Retina (tissue), 1 donor: ENCODE measurements at places on chromosomes 11 and 22.

GRCh38 chr22:46542011-46542985, 4.9 kb upstream of the CELSR1 start:
- peak; percentile 89 for DNase-seq

- DNase-seq, result peak; percentile 42
Observed at GRCh38 chr22:25966448-25966913, 202.8 kb upstream of the SEZ6L start.

DNA sequence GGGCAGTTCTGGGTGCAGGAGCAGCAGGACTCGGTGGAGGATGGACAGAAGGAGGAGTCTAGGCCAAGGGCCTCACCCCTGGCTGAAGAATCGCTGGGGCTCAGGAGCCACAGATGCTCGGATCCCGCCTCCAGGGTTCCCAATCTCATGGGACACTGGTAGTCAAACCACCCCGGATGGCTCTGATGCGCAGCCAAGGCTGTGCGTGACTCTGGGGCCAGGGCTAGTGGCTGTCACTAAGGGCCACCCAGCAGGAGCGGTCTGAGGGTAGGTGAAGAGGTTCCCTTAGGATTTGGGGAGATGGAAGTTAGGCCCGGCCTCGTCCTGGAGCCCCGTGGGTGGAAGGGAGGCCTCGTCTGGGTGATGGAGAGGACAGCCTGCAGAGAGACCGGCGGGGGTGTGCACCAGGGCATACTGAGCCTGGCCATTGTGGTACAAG, 300.6 kb downstream of the TBC1D22A start:
- no peak for DNase-seq

DNA sequence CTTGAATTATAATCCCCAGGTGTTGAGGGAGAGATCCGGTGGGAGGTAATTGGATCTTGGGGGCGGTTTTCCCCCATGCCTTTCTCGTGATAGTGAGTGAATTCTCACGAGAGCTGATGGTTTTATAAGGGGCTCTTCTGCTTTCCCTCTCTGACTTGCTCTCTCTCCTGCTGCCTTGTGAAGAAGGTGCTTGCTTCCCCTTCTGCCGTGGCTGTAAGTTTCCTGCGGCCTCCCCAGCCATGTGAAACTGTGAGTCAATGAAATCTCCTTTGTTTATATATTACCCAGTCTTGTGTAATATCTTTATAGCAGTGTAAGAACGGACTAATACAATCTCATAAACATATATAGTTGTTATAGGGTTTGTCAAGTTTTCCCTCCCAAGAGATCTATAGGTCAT, 32.8 kb downstream of the KCNE3 start:
- DNase-seq, result no peak

DNA sequence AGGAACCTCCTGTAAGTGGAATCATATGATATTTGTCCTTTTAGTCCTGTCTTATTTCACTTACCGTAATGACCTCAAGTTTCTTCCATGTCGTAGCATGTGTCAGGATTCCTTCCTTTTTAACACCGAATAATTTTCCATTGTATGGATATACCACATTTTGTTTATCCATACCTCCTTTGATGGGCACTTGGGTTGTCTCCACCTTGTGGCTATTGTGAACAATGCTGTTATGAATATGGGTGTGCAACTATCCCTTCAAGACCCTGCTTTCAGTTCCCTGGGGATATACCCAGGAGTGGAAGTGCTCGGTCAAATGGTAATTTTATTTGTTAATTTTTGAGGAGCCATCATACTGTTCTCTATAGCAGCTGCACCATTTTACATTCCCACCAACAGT, 244.9 kb upstream of the BLID start:
- DNase-seq, result no peak

DNA sequence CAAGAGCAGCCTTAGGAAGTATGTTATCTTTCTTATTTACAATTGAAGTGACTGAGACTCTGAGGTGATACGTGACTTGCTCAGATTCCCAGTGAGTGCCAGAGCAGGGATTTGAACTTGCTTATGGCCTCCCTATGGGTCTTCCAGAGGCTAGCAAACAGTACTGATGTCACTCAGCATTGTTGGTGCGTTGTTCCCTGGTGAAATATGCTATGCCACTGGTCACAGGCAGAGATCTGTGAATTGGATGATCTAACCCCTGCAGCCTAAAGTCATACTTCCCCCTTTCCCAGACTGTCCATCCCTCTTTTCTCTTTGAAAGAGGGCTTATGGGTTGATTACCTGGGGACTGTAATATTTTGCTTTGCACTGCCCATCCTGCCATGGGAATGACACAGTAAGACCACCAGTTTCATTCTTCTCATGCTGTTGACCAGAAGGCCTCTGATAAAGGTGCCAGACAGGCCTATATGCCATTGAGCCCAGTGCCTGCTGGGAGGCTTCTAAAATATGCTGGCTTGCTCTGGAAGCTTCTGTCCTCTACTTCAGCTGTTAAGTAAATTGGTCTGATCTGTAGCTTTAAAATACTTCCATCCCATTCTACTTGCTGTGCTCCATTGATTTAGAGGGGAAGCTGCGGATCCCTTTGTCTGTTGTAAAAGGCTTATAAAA, 152.2 kb upstream of the E2F8 start:
- DNase-seq, result no peak

GRCh38 chr11:55658031-55658573, 3.9 kb upstream of the OR4C6 start:
- no peak for DNase-seq

GRCh38 chr11:71452199-71453036, 585 bp upstream of the NADSYN1 start:
- no peak for DNase-seq

DNA sequence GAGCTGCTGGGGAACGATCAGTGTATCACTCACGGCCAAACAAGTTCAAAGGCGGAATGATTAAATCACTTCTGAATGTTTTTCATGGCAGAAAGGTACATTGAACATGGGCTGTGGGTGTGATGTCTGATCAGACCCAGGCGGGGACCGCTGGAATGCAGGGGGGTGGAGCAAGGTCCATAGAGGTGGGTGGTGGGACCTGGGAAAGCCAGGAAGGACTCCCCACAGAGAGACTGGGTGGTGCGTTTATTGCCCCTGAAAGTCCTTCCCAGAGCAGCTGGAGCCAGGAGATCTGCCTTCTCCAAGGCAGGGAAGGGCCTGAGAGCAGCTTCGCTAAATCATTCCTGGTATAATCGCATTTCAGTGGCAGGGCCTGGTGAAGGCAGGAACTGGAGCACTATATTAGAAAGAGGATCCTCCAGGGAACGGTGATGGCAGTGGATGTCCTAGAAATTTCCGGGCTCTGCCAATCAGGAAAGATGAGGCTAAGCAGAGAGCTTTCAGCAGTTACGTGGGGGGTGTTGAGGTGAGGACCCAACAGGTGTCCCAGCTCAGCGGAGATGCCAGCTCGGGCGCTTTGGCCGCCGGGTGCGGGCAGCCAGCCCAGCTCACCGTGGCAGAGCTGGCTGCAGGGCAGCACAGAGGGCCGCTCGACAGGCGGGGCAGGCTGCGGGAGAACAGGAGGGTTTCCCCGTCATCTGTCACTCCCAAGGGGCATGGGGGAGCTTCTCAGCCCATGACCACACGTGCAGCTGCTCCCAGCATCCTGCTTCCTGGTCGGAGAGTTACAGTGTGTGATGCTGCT, 271.7 kb downstream of the CTTN start:
- peak; percentile 52 for DNase-seq

- peak; percentile 95 for DNase-seq
Observed at GRCh38 chr11:72642884-72643522, 31.2 kb downstream of the PDE2A start.

- DNase-seq, result no peak
Observed at GRCh38 chr22:30277547-30278344, 11.1 kb upstream of the OSM start.

DNA sequence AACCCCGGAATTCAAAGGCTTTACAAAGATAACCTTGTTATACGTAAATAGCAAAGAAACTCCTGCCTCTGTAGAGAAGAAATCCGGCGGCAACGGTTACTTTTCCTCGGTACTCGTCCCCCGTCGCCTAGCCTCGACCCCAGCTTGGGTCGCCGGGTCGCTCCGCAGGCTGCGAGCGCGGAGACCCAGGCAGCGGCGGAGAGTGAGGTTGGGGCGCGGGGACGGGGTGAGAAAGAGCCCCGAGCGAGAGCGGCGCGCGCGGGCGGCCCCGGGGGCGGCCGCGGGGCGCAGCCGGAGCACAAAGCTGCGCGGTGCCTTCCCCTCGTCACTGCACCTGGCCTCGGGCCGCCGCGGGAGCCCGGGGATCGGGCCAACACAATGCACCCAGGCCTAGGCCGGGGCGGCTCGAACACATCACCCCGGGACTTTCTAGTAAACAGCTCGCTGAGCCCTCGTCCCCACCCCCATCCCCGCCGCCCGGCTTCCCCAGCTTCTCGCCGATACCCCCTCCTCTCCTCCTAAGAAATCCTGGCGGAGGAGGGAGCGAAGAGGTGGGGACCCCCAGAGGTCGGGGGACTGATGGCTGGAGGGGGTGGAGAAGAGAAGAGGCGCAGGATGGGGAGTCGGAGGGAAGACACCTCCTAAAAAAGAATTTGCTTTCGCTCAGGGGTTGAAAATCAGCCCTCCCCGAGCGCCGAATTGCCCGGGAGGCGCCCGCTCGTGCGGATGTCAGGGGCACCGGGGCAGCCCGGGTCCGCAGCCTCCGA, 845 bp downstream of the MPPED2 start:
- DNase-seq, result peak; percentile 84
